ENCODE measurements at places on chromosomes 1 and 21.

DNA sequence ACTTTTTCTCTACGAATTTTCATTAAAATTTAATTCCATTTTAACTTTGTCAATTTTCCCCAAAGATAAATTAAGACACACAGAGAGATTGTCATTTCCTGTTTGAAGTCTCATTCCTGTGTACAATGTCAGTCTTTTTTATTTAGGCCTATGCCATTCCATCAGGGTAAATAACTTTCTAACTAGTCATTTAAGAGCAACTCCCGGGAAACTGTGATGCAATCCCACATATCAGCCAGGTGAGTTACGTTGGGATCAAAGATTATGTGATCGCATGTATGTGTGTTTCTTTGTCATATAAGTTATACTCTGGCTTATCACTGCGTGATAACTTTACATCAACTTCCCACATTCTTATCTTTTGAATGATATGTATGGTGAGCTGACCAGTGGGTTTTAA lies 86.1 kb upstream of the S1PR1 start:
- DNase-seq = no peak

- peak; percentile 64 for DNase-seq
Measured at GRCh38 chr1:46246548-46247435, 771 bp upstream of the RAD54L start.

DNA sequence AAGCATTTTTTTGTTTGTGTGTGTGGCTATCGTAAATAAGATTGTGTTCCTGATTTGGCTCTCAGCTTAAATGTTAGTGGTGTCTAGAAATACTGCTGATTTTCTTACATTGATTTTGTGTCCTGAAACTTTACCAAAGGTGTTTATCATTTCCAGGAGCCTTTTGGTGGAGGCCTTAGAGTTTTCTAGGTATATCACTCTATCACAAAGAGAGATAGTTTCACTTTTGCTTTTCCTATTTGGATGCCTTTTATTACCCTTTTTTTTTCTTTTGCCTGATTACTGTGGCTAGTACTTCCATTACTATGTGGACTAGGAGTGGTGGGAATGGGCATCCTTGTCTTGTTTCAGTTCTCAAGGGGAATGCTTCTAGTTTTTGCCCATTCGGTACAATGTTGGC lies 109.6 kb downstream of the S1PR1 start:
- DNase-seq = no peak

- DNase-seq = no peak
Measured at GRCh38 chr1:225435957-225436392, 8.1 kb upstream of the LBR start.

DNA sequence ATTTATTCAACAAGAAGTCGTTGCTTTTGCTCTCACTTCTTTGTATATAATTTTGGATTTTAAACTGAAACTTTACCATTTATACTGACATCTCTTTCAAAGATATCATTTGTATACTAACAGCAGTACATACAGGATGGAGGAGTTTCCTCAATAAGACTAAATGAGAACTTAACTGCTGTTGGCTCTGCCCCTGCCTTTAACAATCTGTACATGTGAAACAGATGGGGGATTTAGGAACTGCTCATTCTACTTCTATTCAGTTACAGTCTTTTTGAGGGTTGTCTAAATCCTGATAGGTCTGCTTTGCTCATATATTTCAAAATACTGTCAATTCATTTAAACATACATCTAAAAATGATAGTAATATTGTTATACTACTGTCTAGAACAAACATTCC lies 663.2 kb downstream of the ADGRL2 start:
- DNase-seq = no peak

DNA sequence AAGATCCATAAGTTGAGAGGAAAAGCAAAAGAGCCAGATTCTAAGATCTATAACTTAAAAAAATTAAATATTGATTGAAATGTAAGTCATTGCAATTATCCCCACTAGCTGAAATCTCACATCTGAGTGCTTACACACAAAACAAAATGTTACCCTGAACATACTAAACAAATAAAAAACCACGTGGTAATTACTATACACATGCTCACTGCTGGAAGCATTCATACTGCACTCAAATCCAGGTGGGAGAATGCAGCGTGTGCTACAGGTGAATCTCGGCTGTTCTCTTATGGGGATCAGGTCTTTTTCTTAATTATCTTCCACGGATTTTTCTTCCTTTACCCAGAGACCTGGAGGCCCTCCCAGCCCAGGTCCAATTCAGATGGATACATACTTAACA lies 74.3 kb downstream of the SDC3 start:
- DNase-seq = no peak

GRCh38 chr1:221439747-221440501 lies 302.0 kb downstream of the DUSP10 start:
- peak; percentile 24 for DNase-seq

DNA sequence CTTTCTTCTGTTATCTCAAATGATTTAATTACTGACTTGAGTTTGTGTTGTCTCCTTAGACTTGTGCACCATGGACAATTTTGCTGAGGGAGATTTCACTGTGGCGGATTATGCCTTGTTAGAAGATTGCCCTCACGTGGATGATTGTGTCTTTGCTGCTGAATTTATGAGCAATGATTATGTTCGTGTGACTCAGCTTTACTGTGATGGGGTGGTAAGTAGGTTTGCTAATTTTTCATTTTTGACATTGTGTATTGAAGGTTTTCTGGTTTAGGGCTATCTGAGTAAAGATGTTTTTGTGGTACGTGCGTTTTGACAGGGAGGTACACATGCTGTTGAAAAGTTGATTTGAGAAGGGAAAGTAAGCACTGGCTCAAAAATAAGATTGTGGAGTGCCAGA lies 14.1 kb downstream of the TTC3 start:
- no peak for DNase-seq

DNA sequence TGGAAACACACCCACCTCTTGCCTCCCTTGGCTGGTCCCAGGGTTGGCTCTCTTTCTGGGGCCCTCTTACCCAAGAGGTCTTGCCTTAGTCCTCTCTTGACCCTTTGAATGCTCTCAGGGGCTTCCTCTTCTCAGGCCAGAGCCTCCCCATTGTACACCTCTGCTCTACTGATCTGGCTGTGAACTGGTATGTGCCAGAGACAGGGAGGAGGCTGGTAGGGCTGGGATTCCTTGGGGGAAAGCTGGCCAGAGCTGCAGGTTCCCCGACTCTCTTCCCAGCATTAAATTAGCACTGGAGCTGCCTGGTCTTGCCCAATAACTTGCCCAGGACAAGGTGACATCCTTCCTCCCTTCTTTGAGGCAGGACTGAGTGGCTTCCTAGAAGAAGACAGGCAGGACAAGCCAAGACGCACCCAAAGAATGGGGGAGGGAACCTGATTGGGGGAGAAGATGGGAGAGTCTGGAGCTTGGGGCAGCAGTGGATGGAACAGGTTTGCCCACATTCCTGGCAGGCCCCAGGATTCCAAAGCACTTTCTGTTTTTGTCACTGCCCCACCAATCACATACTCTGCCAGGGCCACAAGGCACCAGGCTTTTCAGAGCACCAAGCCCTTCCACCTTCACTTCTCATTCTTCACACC lies 37.2 kb upstream of the CITED4 start:
- no peak for DNase-seq

DNA sequence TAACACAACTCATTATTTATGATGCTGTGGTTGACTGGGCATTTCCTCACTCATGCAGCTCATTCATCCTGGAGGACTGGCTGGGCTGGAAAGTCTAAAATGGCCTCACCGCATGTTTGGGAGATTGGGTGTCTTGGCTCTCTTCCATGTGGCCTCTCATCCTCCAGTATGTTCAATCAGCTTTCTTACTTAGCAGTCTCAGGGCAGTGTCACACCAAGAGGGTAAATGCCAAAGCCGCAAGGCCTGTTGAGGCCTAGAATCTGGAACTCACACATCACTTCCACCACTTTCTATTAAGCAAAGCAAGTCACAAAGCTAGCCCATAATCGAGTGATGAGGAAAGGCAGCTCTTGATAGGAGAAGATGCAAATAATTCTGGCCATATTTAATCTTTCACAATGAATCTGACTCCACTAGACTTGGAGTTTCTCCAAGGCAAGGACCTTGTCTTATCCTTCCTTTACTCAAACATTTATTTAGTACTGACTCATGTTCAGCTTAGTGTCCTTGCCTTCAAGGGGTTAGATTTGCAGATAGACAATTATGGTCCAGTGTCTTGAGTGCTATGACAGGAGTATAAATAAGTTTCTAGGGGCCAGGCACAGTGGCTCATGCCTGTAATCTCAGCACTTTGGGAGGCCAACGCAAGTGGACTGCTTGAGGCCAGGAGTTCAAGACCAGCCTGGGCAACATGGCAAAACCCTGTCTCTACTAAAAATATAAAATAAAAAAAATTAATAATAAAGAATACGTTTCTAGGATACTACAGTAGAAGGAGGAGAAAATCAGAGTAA lies 45.1 kb downstream of the TMEM53 start:
- no peak for DNase-seq

DNA sequence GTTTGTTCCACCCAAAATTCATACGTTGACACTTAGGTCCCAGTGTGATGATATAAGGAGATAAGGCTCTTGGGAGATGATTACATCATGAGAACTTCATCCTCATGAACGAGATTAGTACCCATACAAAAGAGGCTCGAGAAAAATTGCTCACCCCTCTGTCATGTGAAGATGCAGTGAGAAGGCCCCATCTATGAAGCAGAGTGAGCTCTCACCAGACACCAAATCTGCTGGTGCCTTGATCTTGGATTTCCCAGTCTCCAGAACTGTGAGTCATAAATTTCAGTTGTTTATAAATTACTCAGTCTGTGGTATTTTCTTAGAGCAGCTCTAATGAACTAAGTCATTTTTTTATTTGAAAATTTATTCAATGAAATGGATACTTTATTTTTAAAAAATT lies 42.6 kb upstream of the USP25 start:
- no peak for DNase-seq

GRCh38 chr1:109910963-109911798 lies 532 bp downstream of the CSF1 start:
- no peak for DNase-seq

DNA sequence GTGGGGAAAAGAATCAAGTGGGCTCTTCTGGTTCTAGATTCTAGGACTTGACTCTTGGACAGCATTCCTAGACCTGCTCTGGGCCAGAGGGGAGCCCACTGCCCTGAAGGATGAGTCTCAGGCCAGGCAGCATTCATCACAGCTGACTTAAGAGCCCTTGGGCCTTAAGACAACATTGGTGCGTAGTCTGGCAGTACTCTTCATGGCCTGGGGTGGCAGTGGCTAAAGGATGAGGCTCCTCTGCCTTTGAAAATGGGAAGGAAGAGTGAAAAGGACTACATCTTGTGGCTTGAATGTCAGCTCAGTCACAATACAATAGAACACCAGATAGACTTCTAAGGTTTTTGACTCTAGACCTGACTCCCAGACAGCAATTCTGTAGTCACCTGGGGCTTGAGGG lies 1415.1 kb upstream of the PRMT6 start:
- no peak for DNase-seq

DNA sequence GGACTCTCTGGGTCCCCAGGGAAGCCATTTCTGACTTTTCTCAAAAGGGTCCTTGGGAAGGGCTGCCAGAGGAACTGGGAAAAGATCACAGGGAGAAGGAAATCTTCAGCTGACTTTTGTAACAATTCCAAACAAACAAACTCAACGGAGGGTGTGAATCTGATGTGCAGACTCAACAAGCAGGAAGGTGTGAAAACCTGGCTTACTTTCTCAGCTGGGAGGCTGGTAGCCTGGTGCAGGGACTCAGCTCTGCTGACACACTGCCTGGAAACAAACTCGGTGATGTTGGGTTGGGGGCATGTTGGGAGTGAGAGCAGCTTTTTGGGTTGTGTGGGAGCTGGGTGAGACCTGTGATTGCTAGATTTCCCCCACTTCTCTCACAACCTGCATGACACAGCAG lies 10.2 kb upstream of the HSD3B2 start:
- DNase-seq = no peak

DNA sequence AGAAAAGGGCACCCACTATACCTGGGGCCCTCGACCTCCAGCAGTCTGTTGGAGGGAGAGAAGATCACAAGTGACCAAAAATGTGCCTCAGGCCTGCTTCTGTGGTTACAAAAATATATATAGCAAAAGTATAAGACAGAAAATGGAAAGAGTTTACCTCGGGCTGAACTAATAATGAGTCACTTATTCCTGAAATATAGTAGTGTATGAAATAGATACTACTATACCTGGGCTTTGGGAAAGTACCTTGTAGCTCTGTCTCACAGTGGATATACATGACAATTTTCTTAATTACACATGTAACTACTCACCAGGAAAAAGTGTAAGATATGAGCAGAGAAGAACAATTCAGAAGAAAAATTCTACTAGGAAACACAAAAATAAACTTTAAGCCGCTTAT lies 7.3 kb upstream of the APCS start:
- DNase-seq = no peak

GRCh38 chr1:22416555-22417454 lies 34.8 kb upstream of the ZBTB40 start:
- DNase-seq = peak; percentile 72

- DNase-seq = no peak
Measured at GRCh38 chr1:171107262-171107940, 16.7 kb downstream of the FMO3 start.

- DNase-seq = peak; percentile 64
Measured at GRCh38 chr1:54488065-54488750, 59.8 kb upstream of the ACOT11 start.

DNA sequence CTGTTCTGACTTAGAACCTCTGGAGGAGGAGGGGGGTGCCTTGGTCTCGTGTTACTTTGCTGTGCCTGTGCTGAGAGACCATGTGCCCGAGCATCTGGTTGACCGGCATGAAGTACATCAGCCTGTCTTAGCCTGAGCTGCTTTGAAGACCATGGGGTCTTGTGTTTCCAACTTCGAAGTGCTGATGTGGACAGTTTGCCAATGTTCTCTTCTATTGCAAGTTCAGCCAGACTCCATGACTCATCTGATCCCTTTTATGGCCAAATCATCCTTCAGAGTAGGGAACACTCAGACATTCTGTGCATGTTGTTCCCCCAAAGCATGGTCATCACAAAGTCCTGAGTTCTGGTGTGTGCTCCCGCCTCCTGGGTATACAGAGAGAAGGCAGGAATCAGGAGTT lies 6.0 kb upstream of the PLA2G2C start:
- no peak for DNase-seq

DNA sequence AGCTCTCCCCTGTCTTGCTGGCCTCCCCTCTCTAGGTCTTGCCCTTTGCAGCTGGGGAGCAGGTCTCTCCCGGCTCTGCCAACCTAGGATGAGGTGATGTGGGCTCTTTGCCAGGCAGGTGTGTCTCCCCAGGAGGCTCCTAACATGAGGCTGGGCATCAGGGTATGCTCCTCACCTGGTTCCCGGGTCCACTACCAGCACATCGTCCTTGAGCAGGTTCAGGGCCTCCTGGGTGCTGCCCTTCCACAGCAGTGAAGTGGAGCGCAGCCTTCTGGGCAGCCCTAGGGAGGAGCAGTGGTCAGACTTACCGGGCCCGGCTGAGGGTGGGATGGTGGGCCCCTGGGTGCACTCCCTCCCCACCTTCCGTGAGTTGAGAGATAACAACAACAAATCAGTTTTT lies 17.5 kb downstream of the LACTBL1 start:
- DNase-seq = no peak

- DNase-seq = no peak
Measured at GRCh38 chr1:71001624-71002023, 46.0 kb downstream of the PTGER3 start.

GRCh38 chr1:38940339-38941047 lies 1.1 kb downstream of the RHBDL2 start:
- DNase-seq = no peak

GRCh38 chr1:93275634-93276295 lies 69.9 kb upstream of the DR1 start:
- DNase-seq = no peak

GRCh38 chr1:1427106-1427819 lies 6.2 kb upstream of the ANKRD65 start:
- DNase-seq = no peak
